ENCODE measurements at places on chromosomes 11 and 22. TPM values are rescaled to one million over a fixed set of nuclear protein-coding genes. Genes with fewer than 3 reads are reported as not detected.

SCGB1D2 gene
- total RNA-seq = not detected

HTR3A gene
- total RNA-seq = not detected

PNPLA5 gene
- total RNA-seq = not detected

MYRF gene
- total RNA-seq = 21.2 TPM

NTM gene
- total RNA-seq = not detected

SNRPD3 gene
- 158 TPM for total RNA-seq

OR8D1 gene
- total RNA-seq = not detected

YPEL1 gene
- total RNA-seq = 0.67 TPM

MS4A12 gene
- not detected for total RNA-seq

SELENOH gene
- 142 TPM for total RNA-seq

CRYBB3 gene
- not detected for total RNA-seq

B4GALNT4 gene
- 12.6 TPM for total RNA-seq

CSNK2A3 gene
- total RNA-seq = 1.7 TPM

IGLL1 gene
- not detected for total RNA-seq

KDELR3 gene
- total RNA-seq = 19.0 TPM

DDI1 gene
- total RNA-seq = not detected

SCARF2 gene
- total RNA-seq = 0.89 TPM

KCNA4 gene
- total RNA-seq = not detected

ZNHIT2 gene
- 12.8 TPM for total RNA-seq

ARHGAP20 gene
- total RNA-seq = not detected

GRM5 gene
- total RNA-seq = not detected

LRRC56 gene
- 0.55 TPM for total RNA-seq

SYT12 gene
- total RNA-seq = 10.3 TPM

BBOX1 gene
- total RNA-seq = not detected

SYT13 gene
- 7.2 TPM for total RNA-seq

CYP2D6 gene
- total RNA-seq = 0.54 TPM

SOX6 gene
- 0.25 TPM for total RNA-seq

CRELD2 gene
- 23.2 TPM for total RNA-seq

CELSR1 gene
- total RNA-seq = 23.2 TPM

SBF1 gene
- 17.7 TPM for total RNA-seq

OR5B21 gene
- not detected for total RNA-seq

TCN1 gene
- 0.57 TPM for total RNA-seq

OR6Q1 gene
- not detected for total RNA-seq

ASCL2 gene
- not detected for total RNA-seq

TMPRSS6 gene
- not detected for total RNA-seq

GGTLC2 gene
- not detected for total RNA-seq

HOATZ gene
- not detected for total RNA-seq

DNAJC4 gene
- total RNA-seq = 19.5 TPM

GGT5 gene
- total RNA-seq = 1.9 TPM

HORMAD2 gene
- total RNA-seq = not detected

ACTN3 gene
- 0.01 TPM for total RNA-seq
